NCI-H1092 treated with DMSO at 0.1 percent for 48 hours (cell line): ENCODE measurements at places on chromosomes 4 and X.

- DNase-seq, result no peak
Observed at GRCh38 chr4:172143605-172144314, 330.6 kb downstream of the GALNTL6 start.

- no peak for DNase-seq
Observed at GRCh38 chr4:56048383-56048701, 99.6 kb downstream of the CEP135 start.

DNA sequence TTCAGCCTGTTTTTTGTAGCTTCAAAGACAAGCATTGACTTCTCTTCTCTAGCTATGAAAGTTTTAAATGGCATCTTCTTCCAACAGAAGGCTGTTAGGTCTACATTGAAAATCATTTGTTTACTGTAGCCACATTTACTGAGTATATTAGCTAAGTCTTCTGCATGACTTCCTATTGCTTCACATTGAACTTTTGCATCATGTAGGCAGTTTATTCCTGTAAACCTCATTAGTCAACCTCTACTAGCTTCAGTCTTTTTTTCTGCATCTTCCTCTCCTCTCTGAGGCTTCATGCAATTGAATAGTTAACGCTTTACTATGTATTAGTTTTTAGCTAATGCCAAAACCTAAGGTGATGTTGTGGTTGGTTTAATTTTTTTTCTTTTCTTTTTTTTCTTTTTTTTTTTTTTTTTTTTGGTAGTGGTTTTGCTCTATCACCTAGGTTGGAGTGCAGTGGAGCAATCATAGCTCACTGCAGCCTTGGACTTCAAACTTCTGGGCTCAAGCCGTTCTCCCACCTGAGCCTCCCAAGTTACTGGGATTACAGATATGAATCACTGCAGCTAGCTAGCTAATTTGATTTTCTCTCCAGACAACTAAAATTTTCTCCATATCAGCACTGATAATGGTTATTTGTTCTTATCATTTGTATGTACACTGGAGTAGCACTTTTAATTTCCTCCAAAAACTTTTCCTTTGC is 3.4 kb downstream of the UGT2A3 start:
- DNase-seq, result no peak

GRCh38 chrX:20066968-20067708 is 49.6 kb downstream of the MAP7D2 start:
- peak; percentile 26 for DNase-seq

DNA sequence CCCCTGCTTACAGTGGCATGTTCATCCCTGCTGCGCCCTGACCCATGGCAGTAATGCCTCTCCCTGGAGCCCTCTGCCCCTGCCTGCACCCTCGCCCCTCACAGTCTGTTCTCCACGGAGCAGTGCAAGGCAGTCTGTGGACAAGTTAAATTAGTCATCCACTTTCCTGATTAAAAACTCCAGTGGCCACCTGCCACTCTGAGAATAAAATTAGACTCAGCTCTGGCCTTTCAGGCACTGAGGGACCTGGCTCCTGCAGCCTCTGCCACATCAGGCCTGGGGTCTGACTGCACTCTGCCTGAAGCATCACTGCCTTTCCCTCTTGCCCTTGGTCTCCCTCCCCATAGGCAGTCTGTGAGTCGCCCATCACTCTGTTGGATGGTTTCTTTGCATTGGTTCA is 53.6 kb downstream of the GRK4 start:
- DNase-seq, result no peak

DNA sequence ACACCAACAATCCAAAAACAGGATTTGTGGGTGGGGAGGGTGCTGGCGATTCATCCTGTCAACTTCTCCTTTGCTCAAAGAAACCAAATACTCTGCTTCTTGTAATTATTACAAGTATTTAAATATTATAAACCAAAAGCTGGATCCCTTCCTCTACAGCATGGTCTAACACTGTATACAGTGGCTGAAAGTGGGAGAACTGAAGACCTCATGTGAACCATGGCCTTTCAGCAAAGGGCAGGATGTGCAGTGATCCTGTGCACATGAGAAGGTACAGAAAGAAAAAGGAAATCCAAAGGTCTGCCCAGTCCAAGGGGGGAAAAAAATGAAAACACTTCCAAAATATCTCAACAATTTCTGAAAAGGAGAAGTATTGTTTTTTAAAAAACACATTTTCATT is 5.3 kb upstream of the CXorf38 start:
- DNase-seq, result no peak

- DNase-seq, result no peak
Observed at GRCh38 chr4:100848841-100849240, 331.0 kb upstream of the EMCN start.

GRCh38 chrX:123185721-123186120 is 1.6 kb downstream of the GRIA3 start:
- no peak for DNase-seq
